Progenitor cell of endocrine pancreas (in vitro differentiated cells): ENCODE measurements at places on chromosomes 6 and 20.

- no peak for DNase-seq
These were observed 4.9 kb downstream of the VGLL2 start for GRCh38 chr6:117270055-117270842.

GRCh38 chr6:53152576-53152975, 3.9 kb upstream of the GCM1 start:
- no peak for DNase-seq

DNA sequence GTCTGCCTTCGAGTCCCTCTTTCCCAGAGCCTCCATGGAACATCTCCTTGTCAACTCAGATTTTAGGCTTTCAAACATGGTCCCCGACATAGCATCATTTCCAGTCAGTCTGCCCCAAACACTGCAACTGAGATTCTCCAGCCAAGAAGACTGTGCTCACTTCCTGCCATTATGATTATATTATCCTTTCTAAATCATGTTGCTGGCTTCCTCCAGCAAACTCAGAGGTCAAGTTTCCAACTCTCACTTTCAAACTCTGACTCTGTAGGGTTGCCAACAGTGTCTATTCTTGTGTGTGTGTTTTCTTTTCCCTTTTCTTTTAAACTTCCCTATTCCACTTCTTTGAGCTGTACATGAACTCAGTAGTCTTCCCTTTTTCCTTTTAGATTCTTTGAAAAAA, 61.2 kb upstream of the TRAF3IP2 start:
- no peak for DNase-seq

DNA sequence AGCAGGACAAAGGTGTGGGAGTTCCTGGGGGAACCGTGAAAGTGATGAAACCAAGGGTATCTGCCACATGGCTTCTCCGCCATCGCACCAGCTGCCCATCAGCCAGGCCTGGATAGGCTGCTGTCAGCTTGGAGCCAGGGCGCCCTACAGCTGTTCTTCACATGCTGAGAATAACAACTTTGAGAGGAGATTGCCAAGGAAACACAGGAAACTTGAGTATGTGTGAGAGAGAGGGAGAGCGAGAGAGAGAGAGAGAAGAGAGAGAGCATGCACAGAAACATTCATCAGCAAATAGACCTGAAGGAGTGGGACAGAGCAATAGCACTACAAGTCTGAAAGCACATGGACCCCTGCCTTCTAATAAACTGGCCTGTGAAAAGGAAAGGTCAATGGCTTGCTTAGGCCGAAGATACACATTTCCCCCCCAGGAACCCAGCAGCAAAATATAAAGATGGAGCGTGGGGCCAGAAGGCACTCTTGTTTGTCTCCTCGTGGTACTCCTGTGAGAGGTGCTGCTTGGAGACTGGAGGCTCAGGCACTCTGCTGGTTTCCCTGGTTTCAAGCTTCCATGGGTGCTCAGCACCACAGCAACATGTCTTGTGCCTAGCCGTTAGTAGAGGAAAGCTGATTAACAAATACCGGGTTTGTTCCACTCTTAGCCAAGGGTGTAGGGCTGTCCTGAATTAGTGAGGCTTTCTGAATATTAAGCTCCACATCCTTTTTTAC, 53.0 kb downstream of the SNAP25 start:
- no peak for DNase-seq

- DNase-seq: no peak
These were observed 37.8 kb downstream of the ILRUN start for GRCh38 chr6:34658605-34659265.

- DNase-seq: no peak
These were observed 112.0 kb downstream of the LRRC1 start for GRCh38 chr6:53906842-53907241.

DNA sequence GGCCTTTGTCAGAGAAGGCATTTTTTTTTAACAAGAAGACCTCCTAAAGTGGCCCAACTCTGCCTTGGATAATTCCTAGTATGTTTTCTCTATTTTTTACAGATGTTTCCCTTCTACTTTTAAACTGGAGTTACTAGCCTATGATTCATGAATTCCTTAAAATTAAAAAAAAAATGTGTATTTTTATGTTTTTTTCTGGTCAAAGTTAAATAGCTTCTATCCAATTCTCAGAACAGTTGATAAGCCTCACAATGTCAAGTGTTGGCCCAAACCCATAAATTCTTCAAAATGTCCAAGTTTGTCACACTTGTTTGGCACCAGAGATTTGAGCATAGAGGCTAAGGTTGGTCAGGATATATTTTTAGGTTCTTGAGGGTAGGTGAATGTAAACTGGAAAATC, 64.0 kb downstream of the JAG1 start:
- no peak for DNase-seq

GRCh38 chr20:1225783-1226654, at the start of gene RAD21L1:
RAD21L1 (plus strand) TSS chr20:1226044; CDS start chr20:1228454, 2,410 bp downstream.
- peak; percentile 77 for DNase-seq
